ENCODE measurements at places on chromosomes 4 and X. TPM values are rescaled to one million over a fixed set of nuclear protein-coding genes. Genes with fewer than 3 reads are reported as not detected.

DNA sequence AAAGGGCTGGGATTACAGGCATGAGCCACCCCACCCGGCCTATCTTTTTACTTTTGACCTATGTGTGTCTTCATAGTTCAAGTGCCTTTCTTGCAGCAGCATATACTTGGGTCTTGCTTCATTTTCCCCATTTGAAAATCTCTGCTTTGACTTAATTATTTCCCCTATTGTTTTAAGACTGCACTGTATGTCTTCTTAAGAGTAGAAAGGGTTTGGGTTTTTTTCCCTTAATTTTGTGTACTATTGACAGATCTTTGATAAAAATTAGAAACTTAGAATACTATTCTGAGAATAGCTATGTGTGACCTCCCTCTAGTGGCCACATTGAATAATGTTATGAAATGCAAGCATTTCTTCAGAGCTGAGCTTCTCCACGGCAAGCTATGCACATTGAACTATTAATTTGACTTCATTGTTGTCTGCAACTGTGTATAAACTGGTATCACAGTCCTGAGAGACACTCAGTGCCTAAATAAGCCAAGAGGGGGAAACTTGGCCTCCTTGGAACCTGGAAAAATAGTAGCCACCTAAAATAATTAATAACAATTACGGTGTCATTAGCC lies 8.7 kb upstream of the SLC25A4 start:
- peak; percentile 54 for DNase-seq

GRCh38 chr4:99054428-99054994 lies 34.1 kb downstream of the ADH5 start:
- DNase-seq = peak; percentile 12

Gene ZNF157
- 0.04 TPM for polyA plus RNA-seq

Gene APBB2
- 5.7 TPM for polyA plus RNA-seq
